Type B pancreatic cell (in vitro differentiated cells): ENCODE measurements at places on chromosomes 11 and 22.

GRCh38 chr11:46352063-46352841 is 5.0 kb downstream of the DGKZ start:
- H3K4me3 ChIP-seq = no peak overlapping the region
- DNase-seq = no peak
- H3K27ac ChIP-seq = no peak overlapping the region
- H3K4me1 ChIP-seq = peaks cover 28% of the 10 kb centered on the region

DNA sequence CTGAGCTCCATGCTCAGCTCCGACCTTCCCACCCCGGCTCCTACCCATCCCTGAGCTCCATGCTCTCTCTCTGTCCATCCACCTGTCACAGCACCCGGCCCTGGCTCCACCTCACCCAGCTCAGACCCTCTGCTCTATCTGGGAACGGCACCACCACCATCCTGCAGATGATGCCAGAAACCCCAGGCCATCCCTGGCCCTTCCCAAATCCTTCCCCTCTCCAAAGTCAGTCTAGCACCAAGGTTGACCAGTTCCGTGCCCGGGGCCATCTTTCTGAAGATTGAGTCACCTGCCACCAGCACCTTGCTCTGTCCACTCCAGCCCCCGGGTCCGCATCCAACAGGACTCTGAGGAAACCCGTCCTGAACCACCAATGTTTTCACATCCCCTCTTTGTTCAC is 969.6 kb downstream of the BRD1 start:
- no peak overlapping the region for H3K4me3 ChIP-seq
- H3K27me3 ChIP-seq = peaks cover 32% of the 10 kb centered on the region
- H3K4me1 ChIP-seq = no peaks in the 10 kb centered on the region
- H3K36me3 ChIP-seq = no peaks in the 10 kb centered on the region

- H3K27me3 ChIP-seq = no peaks in the 10 kb centered on the region
- peak overlapping the region; percentile 62 for H3K4me3 ChIP-seq
- H3K36me3 ChIP-seq = no peaks in the 10 kb centered on the region
- H3K4me1 ChIP-seq = peaks cover 43% of the 10 kb centered on the region
- DNase-seq = no peak
- no peak overlapping the region for H3K27ac ChIP-seq
Measured at GRCh38 chr11:44946263-44946662, 4.4 kb downstream of the TP53I11 start.

- H3K4me1 ChIP-seq = no peaks in the 10 kb centered on the region
- H3K4me3 ChIP-seq = no peak overlapping the region
- no peaks in the 10 kb centered on the region for H3K36me3 ChIP-seq
- no peaks in the 10 kb centered on the region for H3K27me3 ChIP-seq
- DNase-seq = no peak
- H3K27ac ChIP-seq = no peak overlapping the region
Measured at GRCh38 chr11:5258543-5259262, 4.1 kb upstream of the HBG2 start.

DNA sequence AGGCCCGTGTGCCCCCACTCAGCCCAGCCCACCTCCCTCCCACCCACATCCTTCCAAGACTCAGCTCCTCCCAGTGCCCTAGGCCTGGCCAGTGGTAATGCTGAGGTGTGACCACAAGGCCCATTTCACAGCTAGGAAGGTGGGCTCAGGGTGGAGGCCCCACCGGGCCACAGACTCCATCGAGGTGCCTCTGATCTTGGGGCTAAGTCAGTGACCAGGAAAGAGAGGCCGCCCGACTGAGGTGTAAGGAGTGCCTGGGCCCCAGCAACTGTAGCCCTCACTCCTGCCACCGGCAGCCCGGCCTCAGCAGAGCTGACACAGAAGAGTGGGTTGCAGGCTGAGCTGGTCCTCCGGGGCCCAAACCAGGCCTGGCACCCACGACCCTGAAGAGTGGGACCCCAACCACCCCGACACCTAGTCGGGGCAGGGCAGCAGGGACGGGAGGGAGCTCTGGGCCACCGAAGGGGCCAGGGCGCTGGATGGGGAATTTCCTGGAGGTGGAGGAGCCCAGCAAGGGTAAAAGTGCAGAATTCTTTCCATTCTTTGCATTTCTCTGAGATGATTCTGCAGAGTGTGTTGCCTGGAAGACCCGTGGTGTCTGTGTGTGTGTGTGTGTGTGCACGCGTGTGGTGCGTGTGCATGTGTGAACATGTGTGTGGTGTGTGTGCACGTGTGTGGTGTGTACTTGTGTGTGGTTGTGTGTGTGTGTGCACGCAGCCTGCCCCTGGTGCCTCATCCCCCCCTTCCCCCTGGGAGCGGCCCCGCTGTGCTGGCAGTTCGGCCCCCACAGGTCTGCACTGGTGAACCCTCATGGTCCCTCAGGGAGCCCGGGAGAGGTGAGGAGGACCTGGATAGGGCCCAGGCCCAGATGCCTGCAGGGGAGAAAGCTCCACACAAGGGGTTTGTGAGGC is 8.3 kb upstream of the PIM3 start:
- no peaks in the 10 kb centered on the region for H3K27me3 ChIP-seq
- H3K36me3 ChIP-seq = no peaks in the 10 kb centered on the region
- H3K4me3 ChIP-seq = peak overlapping the region; percentile 80
- DNase-seq = no peak
- H3K27ac ChIP-seq = peak overlapping the region; percentile 94

DNA sequence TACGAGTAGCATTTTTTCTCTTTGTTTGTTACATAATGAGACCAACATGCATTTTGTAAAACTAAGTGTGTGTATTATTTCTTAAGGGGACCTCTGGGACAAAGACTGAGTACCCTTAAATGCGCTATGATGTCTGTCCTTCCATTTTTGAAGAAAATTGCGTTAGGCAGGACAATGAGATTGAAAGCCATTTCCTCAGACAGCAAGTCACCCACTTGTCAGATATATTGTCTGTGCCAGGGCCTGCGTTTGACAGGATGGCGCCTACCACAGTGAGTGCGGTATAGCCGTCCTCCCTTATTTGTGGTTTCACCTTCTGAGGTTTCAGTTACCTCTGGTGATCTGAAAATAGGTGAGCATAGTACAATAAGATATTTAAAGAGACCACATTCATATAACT is 2.2 kb downstream of the AP2A2 start:
- peaks cover 4% of the 10 kb centered on the region for H3K36me3 ChIP-seq
- no peaks in the 10 kb centered on the region for H3K27me3 ChIP-seq
- H3K27ac ChIP-seq = peak overlapping the region; percentile 13
- DNase-seq = no peak
- peak overlapping the region; percentile 31 for H3K4me3 ChIP-seq
- H3K4me1 ChIP-seq = peaks cover 24% of the 10 kb centered on the region

DNA sequence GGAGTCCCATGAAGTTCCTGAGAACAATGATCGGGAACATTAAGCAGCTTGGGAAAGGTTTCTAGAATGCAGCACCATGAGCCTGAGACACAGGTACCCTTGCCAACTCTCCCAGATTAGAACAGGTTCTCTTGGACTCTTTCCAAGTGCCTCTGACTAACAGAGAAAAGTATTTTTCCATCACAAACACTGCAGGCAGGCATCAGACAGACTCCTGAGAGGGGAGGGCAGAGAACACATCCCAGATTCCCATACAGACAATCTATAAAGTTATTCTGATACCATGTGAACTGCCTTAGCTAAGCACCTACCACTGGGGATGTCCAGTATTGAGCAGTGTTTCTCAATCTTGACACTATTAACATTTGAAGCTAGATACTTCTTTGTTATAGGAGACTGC is 27.3 kb downstream of the SERGEF start:
- H3K36me3 ChIP-seq = peaks cover 10% of the 10 kb centered on the region
- DNase-seq = no peak

- peaks cover 10% of the 10 kb centered on the region for H3K4me1 ChIP-seq
- no peak overlapping the region for H3K4me3 ChIP-seq
- H3K27ac ChIP-seq = peak overlapping the region; percentile 94
- DNase-seq = no peak
Measured at GRCh38 chr11:456533-456932, 6.5 kb downstream of the PTDSS2 start.
